ENCODE measurements at places on chromosomes 3 and 15. TPM values are rescaled to one million over a fixed set of nuclear protein-coding genes. Genes with fewer than 3 reads are reported as not detected.

DNA sequence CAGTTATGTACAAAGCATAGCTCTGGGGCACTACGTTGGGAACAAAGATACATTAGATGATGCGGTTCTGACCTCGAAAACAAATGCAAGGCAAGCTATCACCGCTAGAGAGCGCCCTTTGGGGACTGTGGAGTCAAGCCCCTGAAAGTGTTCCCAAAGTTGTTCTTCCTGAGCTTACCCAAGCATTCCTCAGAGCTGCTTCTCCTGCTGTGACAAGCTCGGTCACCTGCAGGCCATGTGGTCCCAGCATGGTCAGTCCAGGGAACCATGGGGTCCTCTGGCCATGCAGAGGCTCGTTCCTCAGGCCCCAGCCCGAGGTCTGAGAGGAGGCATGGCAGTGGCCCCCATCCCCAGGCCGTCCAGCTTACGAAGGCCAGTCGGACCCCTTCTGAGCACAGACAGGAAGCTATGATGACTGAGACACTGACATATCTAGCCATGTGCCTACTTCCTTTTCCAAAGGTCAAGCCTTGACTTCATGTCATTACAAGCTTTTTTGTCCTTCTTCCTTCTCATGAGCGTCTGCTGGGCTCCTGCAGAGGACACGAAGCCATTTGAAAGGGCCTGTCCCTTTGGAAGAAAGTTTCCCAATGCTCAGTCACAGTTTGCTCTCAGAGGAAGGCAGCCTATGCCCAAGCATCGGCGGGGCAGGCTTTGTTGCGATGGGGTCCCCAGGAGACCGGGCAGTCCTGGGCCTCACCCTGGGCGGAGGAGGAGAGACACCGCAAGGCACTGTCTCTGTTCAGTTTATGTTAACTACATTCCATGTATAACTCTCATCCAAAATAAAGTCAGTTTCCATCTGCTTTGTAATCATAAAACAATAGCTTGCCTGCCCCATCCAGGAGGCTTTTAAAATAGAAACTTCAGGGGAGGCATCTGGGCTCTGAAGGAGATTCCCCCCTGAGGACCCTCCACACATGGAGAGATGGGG lies 79.3 kb downstream of the ATP10A start:
- H3K36me3 ChIP-seq = peaks cover 10% of the 10 kb centered on the region
- H3K4me1 ChIP-seq = peaks cover 40% of the 10 kb centered on the region
- peak overlapping the region; percentile 67 for H3K27ac ChIP-seq
- no peaks in the 10 kb centered on the region for H3K27me3 ChIP-seq
- H3K4me3 ChIP-seq = no peak overlapping the region

DNA sequence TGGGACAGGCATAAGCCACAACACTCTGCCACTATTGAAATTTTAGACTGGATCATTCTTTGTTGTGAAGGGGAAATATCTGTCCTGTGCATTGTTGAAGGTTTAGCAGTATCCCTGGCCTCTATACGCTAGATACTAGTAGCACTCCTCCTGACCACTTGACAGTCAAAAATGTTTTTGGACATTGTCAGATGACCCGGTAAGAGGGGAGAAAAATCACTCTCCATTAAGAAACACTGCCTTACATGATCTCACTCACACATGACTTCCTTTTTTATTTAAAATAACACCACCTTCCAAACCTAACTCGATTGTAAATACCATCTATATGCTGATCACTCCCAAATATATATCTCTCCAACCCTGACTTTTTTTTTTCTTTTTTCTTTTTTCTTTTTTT lies 15.3 kb upstream of the HLTF start:
- H3K27ac ChIP-seq = no peak overlapping the region
- H3K27me3 ChIP-seq = no peaks in the 10 kb centered on the region
- H3K36me3 ChIP-seq = no peaks in the 10 kb centered on the region
- no peaks in the 10 kb centered on the region for H3K4me1 ChIP-seq
- H3K4me3 ChIP-seq = no peak overlapping the region
- DNase-seq = no peak

DNA sequence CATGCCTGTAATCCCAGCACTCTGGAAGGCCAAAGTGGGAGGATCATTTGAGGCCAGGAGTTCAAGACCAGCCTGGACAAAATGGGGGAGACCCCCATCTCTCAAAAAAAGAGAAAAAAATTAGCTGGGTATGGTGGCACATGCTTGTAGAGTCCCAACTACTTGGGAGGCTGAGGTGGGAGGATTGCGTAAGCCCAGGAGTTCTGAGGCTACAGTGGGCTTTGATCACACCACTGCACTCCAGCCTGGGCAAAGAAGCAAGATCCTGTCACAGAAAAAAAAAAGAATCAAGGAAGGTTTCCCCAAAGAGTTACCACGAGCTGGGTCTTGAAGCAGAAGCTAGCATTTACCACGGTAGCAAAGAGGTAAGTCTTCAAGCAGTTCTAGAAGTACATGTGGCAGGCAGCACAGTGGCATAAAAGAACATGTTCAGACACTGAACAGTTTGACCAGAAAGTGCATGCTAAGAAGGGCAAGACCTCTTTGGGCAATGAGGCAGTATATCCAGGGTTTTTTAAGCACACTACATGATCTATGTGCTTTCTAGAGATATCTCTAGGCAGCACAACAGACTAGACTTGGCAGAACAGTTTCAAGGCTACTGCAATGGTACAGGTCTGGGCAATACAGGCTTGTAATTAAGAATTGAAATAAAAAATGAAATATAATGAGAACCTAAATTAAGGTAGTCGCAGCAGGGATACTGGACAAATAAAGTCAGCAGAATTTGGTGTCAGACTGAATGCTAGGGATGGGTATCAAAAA lies 418.5 kb downstream of the SHQ1 start:
- H3K4me1 ChIP-seq = peaks cover 16% of the 10 kb centered on the region
- H3K27me3 ChIP-seq = no peaks in the 10 kb centered on the region
- peak overlapping the region; percentile 11 for H3K27ac ChIP-seq

DNA sequence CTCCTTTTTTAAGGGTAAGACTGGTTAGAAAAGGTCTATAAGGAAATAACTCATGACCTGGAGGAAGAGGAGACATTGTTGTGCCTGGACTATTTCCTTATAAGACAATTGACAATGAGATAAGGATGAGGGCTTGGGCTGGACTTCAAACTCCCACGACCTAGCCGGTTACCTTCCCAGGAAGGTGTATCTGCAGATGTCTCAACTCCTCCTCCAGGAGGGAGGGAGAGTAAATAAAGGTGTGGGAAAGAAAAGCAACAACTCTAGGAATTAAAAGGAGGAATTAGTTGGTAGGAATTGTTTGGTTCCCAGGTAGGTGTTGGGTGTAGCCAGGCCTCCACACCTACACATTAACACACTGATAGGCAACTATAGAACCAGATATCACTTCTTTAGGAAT lies 97.8 kb upstream of the TBL1XR1 start:
- H3K27me3 ChIP-seq = no peaks in the 10 kb centered on the region
- no peak overlapping the region for H3K4me3 ChIP-seq
- H3K4me1 ChIP-seq = peaks cover 13% of the 10 kb centered on the region
- H3K36me3 ChIP-seq = no peaks in the 10 kb centered on the region
- no peak for DNase-seq

DNA sequence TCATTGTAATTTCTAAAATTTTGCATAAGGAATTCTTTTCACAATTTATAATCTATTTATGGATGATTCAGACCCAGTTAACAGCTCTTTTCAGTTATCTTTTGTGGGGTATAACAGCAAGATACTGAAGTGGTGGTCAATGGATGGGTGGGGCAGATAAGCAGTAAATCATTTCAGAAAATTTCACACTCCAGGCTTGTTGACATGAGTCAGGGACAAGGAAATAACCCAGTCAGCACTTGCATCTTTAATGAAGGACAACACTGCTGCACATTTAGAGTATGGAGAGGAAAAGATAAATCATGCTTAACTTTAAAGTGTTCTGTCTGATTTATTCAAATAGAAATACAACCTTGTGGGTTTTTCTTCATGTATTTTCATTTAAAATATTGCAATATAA lies 181.6 kb downstream of the ROBO1 start:
- no peaks in the 10 kb centered on the region for H3K36me3 ChIP-seq
- DNase-seq = no peak
- H3K27ac ChIP-seq = no peak overlapping the region
- H3K4me1 ChIP-seq = no peaks in the 10 kb centered on the region
- no peaks in the 10 kb centered on the region for H3K27me3 ChIP-seq
- no peak overlapping the region for H3K4me3 ChIP-seq

DNA sequence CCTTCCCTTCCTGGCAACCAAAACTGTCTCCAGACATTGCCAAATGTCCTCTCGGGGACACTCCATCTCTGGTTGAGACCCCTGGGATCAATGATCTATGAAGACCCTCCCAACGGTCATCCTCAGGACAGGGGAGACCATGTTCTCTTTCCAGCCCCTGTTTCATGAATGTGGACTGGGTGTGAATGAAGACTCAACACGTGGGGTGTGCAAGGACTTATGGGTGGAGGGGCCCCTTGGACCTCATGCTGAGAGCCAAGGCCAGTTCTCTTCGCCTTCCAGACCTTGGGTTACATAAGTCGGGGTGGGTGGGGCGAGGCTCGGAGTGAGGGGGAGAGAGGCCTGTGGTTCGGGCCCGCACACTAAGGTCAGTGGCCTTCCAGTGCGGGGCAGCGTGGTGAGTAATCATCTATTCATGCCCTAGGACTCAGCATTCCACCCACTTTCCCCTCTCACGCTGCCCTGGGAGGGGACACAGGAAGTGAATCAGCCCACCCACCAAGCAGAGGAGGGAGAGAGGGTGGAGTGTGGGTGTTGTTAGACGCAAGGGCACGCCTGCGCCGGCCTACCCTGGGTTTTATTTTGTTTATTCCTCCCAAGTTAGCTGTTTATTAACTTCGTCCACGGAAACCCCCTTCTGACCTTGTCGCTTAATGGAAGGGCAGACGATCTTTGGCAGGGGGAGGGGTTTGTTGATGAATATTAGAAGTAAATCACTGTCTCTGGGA lies 6.7 kb downstream of the PAQR5 start:
- H3K36me3 ChIP-seq = no peaks in the 10 kb centered on the region
- H3K4me3 ChIP-seq = no peak overlapping the region
- H3K27ac ChIP-seq = no peak overlapping the region
- H3K4me1 ChIP-seq = peaks cover 3% of the 10 kb centered on the region
- peaks cover 9% of the 10 kb centered on the region for H3K27me3 ChIP-seq

GRCh38 chr3:139689708-139690228 lies 12.0 kb upstream of the NMNAT3 start:
- no peak overlapping the region for H3K4me3 ChIP-seq
- DNase-seq = no peak
- H3K36me3 ChIP-seq = no peaks in the 10 kb centered on the region

The TTLL13 gene
- polyA plus RNA-seq = not detected

The SLC28A1 gene
- not detected for polyA plus RNA-seq

DNA sequence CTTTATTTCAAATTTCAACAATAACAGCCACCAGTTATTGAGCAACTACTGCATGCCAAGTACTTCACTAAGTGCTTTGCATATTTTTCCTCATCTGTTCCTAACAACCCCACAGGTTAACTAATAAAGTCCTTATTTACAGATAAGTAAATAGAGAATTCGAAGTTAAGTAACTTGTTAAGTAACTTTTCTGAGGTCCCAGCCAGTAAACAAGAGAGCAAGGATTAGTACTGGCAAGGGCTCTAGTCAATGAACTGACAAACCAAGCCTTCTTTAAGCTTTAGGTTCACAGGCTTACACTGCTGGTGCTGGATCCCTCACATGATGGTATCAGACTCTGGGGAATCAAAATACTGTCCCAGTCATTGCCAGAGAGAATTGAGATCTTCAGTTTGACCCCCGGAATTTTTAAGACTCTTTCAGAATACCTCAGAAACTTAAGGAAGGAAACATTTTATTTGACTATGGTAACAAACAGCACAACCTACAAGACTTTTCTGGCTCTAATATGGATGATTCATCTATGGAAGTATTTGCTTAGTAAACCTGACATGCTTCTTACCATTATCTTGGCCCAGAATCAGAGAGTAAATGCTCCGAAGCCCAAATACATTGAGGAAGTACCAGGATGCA lies 16.5 kb downstream of the EMC3 start:
- peaks cover 74% of the 10 kb centered on the region for H3K36me3 ChIP-seq
- H3K27me3 ChIP-seq = no peaks in the 10 kb centered on the region
- no peaks in the 10 kb centered on the region for H3K4me1 ChIP-seq
- H3K4me3 ChIP-seq = no peak overlapping the region
- no peak overlapping the region for H3K27ac ChIP-seq

The NEO1 gene
- polyA plus RNA-seq = 0.03 TPM

- H3K4me3 ChIP-seq = no peak overlapping the region
- no peaks in the 10 kb centered on the region for H3K36me3 ChIP-seq
- no peak overlapping the region for H3K27ac ChIP-seq
- no peaks in the 10 kb centered on the region for H3K27me3 ChIP-seq
Observed at GRCh38 chr15:48052946-48053345, 67.8 kb upstream of the SLC24A5 start.

GRCh38 chr15:72856549-72857040 lies 73.0 kb upstream of the ADPGK start:
- no peaks in the 10 kb centered on the region for H3K36me3 ChIP-seq
- no peak overlapping the region for H3K4me3 ChIP-seq
- H3K27me3 ChIP-seq = peaks cover 2% of the 10 kb centered on the region
- H3K27ac ChIP-seq = no peak overlapping the region
- H3K4me1 ChIP-seq = no peaks in the 10 kb centered on the region

DNA sequence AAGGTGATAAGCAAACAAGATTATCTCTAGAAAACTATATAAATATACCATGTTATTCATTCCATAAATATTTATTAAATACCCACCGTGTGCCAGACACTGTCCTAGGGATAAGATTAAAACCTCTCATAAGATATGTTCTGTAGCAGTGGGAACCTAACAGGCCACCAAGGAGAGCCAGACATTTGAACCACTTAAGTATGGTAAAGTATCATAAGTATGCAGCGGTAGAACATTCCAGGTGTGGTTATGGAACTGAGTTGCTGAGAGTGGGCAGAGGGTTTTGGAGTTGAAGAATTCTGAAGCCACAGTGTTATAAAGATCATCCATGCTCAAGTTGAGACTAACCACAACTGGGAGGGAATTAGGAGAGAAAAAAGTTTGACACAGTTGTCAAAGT lies 14.7 kb downstream of the FILIP1L start:
- no peak overlapping the region for H3K27ac ChIP-seq
- no peaks in the 10 kb centered on the region for H3K36me3 ChIP-seq

GRCh38 chr15:66773129-66773873 lies 71.3 kb downstream of the SMAD6 start:
- no peak overlapping the region for H3K27ac ChIP-seq
- no peaks in the 10 kb centered on the region for H3K36me3 ChIP-seq
- H3K4me1 ChIP-seq = no peaks in the 10 kb centered on the region
- H3K4me3 ChIP-seq = no peak overlapping the region
- no peak for DNase-seq

The RTP1 gene
- polyA plus RNA-seq = not detected

The FAM227B gene
- polyA plus RNA-seq = 0.49 TPM

DNA sequence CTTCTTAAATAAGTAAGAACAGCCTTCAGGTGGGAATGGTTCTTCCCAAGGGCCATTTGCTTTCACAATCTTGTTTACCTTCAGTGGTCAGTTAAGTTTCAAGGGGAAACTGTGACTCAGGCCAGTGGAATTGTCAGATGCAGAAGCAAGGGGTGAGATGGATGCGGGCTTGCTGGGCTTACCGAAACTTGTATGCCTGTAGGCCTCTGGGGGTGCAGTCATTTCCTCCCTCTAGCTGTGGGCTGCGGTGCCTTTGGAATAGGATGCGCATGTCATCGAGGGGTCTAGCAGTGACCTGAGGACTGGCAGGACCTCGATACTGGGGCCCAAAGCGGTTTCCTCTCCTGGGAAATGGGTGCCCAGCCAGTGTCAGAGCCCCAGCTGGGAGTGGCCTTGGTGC lies 121.6 kb downstream of the EEFSEC start:
- peaks cover 4% of the 10 kb centered on the region for H3K36me3 ChIP-seq
- DNase-seq = no peak
